ENCODE measurements at places on chromosomes 12 and 14.

GRCh38 chr12:113464452-113464775 lies 7.3 kb downstream of the LHX5 start:
- DNase-seq: no peak

DNA sequence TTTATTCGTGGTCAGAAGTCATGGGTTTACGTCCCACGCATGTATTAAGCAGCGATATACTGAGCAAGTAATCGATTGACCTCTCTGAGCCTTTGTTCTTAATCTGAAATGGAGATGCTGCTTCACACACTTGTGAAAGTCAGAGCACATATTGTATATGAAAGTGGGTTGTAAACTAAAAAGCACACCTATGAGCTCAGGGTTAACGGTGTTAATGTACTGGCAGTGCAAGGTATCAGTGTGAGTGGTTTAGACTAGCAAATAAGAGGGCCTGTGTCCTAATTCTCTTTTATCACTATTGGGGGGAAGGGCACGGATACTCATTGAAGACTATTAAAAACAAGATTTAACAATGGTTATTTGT lies 676 bp downstream of the MRPL42 start:
- no peak for DNase-seq

GRCh38 chr12:15052691-15053090 lies 79.8 kb downstream of the PDE6H start:
- no peak for DNase-seq

- no peak for DNase-seq
Observed at GRCh38 chr12:111569363-111570083, 29.6 kb downstream of the ATXN2 start.

- DNase-seq: no peak
Observed at GRCh38 chr12:14471497-14471896, 96.2 kb downstream of the PLBD1 start.

DNA sequence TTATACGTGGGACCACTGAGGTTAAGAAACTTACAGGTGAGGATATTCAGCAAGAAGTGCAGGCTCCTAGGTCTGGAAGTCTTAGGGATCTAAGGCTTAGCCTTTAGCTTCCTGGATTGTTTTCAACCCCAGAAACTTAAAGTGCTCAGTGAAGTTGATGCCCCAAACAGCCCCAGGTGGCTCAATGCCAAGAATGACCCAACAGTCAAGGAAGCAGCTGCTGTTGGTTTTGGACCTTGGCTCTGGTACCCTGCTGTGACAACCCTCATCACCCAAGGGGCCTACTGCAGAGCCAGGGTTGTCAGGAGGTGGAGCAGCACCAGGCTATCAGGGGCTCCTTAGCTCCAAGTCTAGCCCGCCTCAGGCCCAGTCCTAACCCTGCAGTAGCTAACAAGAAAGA lies 36.8 kb downstream of the VDR start:
- no peak for DNase-seq

DNA sequence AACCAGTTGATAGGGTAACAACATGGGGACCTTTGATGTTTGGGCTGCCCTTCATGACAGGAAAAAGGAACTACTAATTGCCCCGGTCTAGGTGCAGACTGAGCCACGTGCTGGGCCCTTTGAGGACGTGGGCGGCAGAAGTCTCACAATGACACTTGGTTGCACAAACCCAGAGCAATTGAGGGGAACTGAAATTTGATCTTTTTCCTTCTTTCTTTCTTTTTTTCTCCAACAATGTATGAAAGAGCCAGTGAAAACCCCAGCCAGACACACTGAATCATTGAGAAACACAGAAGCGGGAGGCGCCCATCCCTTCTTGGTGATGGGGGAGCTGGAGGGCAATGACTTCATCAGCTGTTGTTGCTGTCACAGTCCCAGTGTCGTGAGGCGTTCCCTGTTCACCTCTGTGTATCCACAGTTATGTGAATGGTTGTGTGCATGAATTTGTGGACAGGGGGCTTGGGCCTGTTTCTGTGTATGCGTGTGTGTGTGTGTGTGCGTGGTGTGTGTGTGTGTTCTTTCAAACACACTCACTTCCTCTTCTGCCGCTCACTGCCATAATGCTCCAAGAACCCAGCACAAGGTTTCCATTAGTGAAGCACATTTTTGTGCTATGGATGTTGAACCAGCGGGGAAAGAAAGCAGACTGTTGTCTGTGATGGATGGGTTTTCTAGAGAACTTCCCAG lies 137.5 kb upstream of the CCND2 start:
- no peak for DNase-seq

GRCh38 chr12:106581543-106582248 lies 1.1 kb upstream of the RFX4 start:
- no peak for DNase-seq

DNA sequence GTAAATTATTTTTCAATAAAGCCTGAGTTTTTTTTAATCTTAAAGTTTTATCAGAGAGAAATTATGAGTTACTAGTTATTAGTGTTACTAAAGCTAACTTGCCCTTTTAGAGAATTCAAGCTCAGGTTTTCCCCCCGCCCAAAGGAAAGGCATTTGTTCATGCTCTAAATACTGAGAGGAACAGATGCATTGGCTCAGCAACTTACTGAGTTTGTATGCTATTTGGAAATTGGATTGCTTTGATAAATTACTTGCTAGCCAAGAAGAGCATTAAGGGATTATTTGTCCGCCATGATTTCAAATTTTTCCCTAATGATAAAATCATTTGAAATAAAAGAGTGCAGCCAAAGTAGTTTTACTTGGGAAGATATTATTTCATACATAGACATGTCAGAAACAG lies 149.4 kb downstream of the METTL25 start:
- no peak for DNase-seq

GRCh38 chr12:77120156-77121085 lies 55.1 kb upstream of the E2F7 start:
- no peak for DNase-seq

DNA sequence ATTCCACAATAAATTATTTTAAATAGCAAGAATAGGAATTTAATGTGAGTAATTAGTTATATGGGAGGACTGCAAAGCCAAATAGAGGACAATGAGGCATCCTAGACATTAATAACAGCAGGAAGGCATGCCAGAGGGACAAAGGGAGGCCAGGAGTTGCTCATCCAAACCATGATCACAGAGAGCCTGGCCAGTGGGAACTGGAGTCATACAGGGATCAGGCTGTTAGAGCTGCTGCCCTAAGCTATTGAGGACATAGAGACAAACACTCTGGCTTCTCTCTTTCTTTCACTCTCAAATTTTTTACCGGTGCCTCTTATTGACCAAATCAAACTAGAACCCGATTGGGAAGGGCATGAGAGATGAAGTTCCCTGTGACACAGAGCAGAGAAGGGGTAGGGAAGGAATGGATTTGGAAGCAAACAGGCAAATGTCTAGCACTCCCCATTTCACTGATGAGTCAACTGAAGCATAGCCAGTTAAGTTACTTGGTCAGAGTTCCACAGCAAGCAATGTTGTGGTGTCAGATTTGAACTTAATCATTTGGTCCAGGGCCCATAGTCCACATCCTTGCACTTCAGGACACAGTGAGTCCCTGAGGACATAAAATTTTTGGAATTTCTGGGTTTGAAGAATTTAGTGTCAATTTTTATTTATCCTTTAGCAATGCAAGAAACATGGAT lies 17.9 kb upstream of the CFAP54 start:
- DNase-seq: no peak

- DNase-seq: no peak
Observed at GRCh38 chr12:43884683-43885410, 49.0 kb downstream of the TMEM117 start.

GRCh38 chr12:67982164-67982563 lies 7.1 kb upstream of the IFNG-AS1 start:
- no peak for DNase-seq

DNA sequence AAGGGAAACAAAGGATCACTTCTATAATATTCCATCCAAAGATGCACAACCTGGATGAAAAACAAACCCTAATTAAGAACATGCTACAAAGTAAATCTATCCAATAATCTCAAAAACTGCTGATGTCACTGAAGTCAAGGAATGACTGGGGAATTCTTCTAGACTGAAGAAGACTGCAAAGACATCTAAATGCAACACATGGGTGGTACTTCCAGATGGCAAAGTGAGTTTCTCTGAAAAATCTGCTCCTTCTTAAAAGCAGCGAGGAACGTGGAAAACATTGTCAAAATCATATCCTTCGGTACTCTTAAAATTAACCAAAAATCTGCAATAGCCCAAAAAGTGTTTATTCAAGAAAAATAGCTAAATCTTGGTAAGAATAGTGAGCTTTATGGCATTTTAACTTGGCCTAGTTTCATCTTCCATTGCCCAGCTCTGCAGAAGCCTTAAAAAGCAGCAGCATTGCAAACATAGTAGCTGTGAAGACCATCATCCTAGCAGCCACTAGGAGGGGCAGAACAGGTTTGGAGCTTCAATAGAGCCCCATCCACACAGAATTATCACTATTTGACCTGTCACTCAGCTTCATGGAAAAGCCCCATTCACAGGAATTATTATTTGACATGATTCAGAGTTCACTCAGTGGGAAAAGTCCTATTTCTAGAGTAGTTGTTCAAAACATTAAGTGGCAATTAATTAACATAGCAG lies 7.4 kb downstream of the CLEC14A start:
- no peak for DNase-seq

- DNase-seq: no peak
Observed at GRCh38 chr14:61539631-61540030, 155.7 kb upstream of the HIF1A start.

DNA sequence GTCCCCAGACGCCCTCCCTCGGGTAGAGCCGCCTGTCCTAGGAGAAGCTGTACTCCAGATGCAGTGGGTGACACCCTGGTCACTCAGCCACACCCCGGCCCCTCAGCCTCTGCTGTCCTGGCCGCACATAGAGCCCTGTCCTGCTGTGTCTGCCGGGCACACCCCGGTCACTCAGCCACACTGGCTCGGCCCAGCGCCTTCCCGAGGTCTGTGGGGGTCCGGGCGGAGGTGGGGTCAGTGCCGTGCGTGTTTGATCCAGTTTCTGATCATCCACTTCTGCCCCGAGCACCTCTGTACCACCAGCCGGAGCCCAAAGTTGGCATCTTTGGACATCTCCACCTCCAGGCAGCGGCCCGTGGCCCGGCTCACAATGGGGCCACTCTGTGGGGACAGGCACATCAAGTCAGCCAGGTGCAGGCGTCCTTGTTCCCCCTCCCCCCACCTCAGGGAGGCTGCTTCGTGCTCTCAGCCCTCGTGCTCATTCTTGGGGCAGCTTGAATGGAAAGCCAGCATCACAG lies 52.7 kb downstream of the NOC4L start:
- no peak for DNase-seq

DNA sequence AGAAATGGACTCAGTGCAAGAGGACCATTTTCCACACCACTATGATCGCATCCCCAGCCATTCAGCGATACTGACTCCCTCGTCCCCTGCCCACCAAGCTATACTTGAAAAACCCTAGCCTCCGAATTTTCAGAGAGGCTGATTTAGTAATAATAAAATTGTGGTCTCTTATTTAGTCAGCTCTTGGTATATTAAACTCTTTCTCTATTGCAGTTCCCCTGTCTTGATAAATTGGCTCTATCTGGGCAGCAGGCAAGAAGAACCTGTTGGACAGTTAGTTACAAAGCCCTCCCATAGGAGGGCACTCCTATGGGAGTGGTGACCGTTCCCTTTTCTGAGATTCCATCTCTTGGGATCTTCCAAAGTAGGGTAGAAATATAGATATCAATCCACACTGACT lies 33.6 kb downstream of the NFKBIA start:
- DNase-seq: no peak

GRCh38 chr14:64861916-64862315 lies 17.8 kb downstream of the SPTB start:
- DNase-seq: no peak

- no peak for DNase-seq
Observed at GRCh38 chr12:32076941-32077340, 29.7 kb upstream of the BICD1 start.

DNA sequence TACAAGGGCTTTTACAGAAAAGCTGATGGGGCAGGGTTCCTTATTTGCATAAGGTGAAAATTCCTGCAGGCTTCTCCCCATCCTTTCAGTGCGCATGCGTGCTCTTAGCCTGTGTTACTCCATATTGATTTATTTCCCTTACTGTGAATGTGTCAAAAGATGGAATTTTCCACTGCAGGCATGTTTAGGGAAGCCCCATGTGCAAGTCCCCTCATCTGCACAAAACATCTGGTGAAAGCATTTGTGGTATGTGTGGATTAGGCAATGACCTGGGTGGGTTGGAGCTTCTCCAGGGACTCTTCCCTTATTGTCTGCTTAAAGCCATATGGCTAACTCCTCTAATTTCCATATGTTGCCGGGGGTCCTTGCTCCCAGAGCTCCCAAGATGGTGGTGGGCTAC lies 912.7 kb upstream of the LRFN5 start:
- DNase-seq: no peak

- DNase-seq: no peak
Observed at GRCh38 chr12:14310866-14311265, 54.6 kb upstream of the ATF7IP start.

- DNase-seq: no peak
Observed at GRCh38 chr14:102849526-102850379, 72.5 kb downstream of the TRAF3 start.

GRCh38 chr12:105355752-105356151 lies 25.3 kb downstream of the C12orf75 start:
- no peak for DNase-seq

GRCh38 chr12:53659571-53659981 lies 16.3 kb downstream of the ATP5MC2 start:
- DNase-seq: no peak

DNA sequence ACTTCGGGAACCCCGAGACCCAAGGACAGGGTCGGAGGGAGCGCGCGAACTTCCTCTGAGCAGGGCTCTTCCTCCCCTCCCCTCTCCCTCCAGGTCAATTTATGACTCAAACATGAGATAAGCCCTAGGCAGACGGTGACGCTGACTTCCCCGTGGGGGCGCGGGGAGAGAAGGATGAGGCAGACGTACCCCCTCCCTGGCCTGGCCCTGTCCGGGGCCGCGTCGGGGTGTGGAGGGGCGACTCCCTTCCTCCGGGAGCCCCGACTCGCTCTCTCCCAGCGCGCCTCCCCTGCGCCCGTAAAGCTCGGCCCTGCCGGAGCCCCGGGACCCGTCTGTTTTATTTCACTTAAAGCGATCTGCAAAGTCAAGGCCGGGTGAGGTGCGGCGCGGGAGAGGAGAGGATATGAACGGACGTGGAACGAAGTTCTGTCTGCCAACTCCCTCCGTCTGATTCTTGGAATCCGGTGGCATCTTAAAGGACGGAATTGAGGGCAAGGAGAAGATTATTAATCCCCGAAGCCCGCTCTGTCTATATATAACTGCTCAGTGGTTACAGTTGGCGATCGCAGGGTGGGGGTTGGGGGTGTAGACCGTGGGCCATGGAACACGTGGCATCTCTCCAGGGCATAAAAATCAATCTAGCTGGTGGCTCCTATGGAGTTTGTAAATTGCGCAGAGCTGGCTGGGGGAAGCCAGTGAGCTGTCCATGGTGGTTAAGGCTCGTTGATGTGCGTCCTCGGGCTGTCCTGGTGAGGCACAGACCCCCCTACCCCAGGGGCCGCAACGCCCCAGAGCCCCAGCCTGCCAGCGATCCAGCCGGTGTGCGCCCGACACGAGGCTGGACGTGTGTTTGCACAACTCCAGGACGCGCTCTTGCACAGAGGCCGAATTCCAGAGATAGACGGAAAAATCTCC lies 2.9 kb upstream of the PTHLH start:
- DNase-seq: no peak
